Activated naive CD4-positive, alpha-beta T cell treated with anti-CD3 and anti-CD28 coated beads for 36 hours (primary cell): ENCODE measurements at places on chromosomes 6 and 20. TPM values are rescaled to one million over a fixed set of nuclear protein-coding genes. Genes with fewer than 3 reads are reported as not detected.

CASP8AP2 gene
- 30.2 TPM for total RNA-seq

C2 gene
- 2.1 TPM for total RNA-seq

TRAM2 gene
- 2.9 TPM for total RNA-seq

SMOC2 gene
- not detected for total RNA-seq

FOXF2 gene
- not detected for total RNA-seq

ZKSCAN8 gene
- total RNA-seq, result 15.0 TPM

MCHR2 gene
- not detected for total RNA-seq

TMC2 gene
- total RNA-seq, result not detected

AIF1 gene
- 120 TPM for total RNA-seq

GRCh38 chr20:20691477-20692235 is 20.8 kb downstream of the RALGAPA2 start:
- DNase-seq, result no peak

- no peak for DNase-seq
Measured at GRCh38 chr6:155872961-155873360, 417.3 kb upstream of the NOX3 start.

- no peak for DNase-seq
Measured at GRCh38 chr6:44494011-44494501, 106.5 kb downstream of the CDC5L start.

- DNase-seq, result no peak
Measured at GRCh38 chr20:53829255-53829723, 235.7 kb upstream of the ZNF217 start.

DNA sequence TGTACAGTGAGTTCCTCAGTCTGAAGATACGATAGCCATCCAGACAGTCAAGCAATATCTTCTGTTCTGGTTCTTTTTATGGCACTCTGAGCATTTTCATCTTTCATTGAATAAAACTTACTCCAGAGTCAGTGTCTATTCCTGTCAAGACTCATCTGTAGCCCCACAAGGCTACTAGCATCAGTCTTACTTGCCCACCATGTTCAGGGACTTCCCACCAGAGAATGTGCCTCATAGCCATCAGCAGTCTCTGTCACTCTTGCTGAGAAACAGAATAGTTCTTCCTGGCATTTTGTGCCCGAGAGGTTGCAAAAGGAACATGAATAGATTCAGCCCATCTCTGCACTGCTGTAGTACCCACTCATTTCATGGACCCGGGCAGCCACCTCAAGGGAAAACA is 12.7 kb upstream of the DCBLD1 start:
- DNase-seq, result no peak

DNA sequence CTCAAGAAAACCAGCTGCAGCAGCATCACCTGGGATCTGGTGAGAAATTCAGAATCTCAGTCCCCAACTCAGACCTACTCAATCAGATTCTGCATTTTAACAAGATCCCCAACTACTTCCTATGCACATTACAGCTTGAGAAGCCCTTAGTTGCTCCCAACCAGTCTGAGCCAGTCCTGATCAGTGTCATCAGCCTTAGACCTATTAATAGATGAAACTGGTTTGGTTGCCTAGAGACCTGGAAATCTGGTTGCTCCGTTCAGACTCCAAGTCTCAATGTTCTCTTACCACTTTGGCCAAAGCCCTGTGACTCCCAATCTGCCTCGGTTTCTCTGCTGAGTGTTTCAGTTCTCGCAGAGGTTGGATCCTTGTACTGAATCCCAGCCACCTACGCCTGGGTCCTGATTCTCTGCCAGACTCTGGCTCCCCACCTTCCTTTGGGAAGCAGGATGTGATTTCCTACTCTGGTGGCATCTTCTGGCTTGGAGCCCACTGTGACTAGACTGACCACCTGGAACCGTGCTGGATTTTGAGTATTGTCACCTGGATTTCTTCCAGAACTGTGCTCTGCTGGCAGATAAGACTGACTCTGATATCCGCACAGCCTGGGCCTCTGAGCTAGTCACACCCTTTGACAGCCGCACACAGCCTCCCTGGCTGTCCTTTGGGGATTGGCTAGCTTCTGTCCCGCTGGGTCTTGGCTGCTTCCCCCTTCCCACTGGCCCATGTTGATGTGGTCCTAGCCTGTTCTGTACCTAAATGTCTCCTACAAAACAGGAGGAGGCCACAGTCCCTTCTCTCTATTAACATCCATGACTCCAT is 20.3 kb upstream of the ATXN1 start:
- DNase-seq, result no peak

DNA sequence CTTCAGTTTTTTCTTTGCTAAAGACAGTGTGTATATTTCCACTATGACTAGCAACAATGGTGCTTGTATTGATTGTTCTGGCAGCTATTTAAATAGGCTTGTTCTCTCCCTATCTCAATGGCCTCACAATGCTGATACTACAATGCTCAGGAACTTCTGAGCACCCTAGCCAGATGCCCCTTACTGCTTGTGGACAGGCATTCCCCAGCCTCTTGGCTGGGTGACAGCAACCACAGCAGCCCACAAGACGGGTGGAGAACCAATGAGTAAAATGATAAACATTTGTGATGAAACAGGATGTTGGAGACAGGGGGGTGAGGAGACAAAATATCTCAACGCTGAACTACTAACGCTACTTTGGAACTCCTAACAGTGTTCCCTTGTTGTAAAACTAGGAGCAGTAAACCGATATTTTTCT is 42.3 kb downstream of the HIVEP2 start:
- DNase-seq, result peak; percentile 81

DNA sequence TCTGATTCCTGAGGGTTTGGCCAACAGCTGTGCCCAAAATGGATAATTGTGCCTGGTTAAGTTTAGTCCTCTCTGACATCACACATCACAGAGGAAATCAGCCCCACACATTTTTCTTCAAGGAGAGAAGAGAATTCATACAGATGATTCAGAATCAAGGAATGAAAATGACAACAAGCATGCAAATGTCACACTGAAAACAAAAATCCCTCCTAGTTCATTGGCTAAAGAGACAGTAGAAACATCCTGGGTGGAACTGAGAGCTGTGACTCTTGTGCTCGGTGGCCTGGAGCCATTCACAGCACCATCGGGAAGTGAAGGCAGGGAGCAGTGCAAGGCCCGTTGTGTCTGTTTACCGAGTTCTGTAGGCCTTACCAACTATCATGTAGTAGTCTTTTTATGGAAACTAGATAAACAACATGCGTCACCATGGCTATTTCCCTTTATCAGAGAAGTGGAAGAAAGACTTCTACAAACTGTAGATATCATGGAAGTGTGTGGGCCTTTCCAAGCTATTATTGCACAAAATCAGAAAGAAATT is 81.7 kb upstream of the TENT5A start:
- no peak for DNase-seq

- no peak for DNase-seq
Measured at GRCh38 chr6:168274037-168274952, 45.3 kb downstream of the DACT2 start.

DNA sequence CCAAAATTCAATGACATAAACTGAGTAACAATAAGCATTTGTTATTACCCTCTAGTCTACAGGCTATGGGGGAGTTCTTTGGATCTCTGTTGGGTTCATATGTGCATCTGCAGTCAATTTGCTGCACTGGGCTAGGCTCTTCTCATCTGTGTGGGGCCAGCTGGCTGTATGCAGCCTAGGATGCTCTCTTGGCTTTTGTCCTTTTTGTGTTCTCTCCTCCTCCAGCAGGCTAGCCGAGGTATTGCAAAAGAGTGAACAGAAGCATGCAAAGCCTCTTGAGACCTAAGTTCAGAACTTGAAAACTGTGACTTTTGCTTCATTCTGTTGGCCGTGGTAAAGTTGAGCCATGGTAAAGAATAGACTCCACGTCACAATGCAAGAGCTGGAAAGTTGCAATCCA is 62.8 kb upstream of the FOXO3 start:
- DNase-seq, result peak; percentile 30

- DNase-seq, result no peak
Measured at GRCh38 chr6:113526995-113527394, 330.1 kb upstream of the MARCKS start.

- peak; percentile 95 for DNase-seq
Measured at GRCh38 chr6:26026833-26027490, 60.3 kb upstream of the HFE start.

- peak; percentile 96 for DNase-seq
Measured at GRCh38 chr20:53594068-53595017, 704 bp upstream of the ZNF217 start.

DNA sequence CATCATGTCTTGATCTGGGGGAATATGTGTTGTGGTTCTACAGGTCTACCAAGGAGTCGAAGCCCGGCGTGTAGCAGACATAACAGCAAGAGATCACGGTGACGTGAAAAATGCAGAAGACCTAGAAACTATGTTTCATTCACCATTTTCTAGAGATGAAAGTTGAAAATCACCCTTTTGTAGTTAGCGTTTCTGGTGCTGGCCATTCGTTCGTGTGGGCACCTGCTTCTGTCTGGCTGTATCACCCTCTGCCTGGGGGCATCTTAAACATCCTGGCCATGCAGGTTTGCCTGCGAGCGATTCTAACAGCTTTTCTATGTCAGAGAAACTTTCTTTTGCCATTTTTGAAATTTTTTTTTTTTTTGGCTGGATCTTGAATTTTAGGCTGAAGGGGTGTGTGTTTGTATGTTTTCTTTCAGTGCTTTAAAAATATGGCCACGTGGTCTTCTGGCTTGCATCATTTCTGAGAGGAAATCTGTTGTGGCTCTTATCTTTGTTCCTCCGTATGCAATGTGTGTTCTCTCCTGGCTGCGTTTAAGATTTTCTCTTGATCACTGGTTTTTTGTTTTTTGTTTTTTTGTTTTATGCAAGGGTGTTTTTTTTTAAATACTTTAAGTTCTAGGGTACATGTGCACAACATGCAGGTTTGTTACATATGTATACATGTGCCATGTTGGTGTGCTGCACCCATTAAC is 226.7 kb downstream of the CDH4 start:
- no peak for DNase-seq

DNA sequence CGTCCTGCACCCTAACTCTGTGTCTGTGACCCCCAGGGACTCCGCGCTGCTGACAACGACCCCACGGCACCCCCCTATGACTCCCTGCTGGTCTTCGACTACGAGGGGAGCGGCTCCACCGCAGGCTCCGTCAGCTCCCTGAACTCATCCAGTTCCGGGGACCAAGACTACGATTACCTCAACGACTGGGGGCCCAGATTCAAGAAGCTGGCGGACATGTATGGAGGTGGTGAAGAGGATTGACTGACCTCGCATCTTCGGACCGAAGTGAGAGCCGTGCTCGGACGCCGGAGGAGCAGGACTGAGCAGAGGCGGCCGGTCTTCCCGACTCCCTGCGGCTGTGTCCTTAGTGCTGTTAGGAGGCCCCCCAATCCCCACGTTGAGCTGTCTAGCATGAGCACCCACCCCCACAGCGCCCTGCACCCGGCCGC is 129.0 kb downstream of the TAF4 start:
- no peak for DNase-seq

DNA sequence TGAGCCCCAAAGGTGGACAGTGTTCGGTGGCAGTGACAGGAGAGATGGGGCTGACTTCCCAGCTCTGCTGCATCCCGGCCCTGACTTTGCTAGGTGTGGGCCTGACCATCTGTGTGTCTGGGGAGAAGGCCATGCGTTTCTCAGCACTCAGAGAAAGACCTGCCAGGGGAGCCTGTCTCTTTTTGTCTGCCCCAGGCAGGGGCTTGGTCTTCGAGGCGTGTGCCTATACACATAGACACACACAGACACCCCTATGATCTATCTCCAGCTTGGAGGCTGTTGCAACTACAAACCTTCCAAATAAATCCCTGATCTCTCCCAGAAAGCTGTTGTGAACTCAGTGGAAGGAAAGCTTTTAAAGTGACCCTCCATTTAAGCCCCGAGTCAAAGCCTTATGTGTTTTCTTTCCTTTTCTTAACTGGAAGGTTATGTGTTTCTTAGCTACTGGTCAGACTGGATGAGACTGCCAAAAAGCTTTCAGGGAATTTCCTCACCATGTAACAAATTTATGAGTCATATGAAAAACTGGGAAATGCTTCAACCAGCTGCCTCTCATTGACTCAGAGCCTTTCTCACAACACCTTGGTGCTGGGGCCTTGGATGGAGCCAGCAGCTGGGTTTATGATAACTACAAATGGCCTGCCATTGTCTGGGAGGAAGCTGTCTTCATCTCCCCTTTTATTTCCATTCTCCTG is 102.6 kb downstream of the CDC5L start:
- DNase-seq, result no peak

DNA sequence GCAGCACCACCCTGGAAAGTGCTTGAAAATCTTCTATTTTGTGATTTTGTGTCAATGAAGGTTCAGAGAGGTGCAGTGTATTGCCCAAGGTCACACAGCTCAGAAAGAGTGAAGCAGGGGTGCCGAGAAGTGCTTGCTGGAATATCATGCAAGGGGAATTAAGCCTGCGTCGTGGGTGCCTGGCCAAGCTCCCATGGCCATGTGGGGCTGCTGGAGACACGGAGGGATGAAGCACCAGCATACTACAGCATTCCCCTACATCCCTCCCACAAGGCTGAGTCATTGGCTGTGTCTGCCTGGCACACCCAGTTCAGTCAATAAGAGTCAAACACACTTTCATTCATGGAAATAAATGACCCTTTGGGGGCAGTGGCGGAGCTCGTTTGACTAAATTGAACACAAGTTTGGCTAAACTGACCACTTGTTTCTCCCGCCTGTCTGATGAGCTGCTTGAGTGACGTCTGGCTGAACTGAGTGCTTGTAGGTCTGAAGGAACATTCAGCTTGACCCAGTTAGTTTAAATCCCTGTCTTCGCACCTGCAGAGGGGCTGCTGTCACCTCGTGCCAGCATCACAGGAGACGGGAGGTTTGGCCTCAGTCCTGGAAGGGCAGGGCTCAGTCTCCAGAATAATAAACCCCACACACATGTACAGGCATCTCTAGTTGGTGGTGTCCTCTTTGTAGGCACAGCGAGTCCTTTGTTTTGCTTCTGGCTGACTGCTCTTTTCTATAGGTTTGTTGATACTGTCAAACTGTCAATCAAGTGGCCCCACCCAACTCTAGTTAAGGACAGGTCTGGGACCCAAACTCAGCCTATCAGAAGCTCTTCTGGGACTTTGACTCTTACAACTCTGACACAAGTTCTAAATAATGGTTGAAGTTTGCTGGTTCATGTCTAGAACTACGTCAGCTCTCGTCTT is 8.4 kb upstream of the TGM2 start:
- no peak for DNase-seq

GRCh38 chr6:91464201-91464600 is 877.3 kb upstream of the MAP3K7 start:
- no peak for DNase-seq

DNA sequence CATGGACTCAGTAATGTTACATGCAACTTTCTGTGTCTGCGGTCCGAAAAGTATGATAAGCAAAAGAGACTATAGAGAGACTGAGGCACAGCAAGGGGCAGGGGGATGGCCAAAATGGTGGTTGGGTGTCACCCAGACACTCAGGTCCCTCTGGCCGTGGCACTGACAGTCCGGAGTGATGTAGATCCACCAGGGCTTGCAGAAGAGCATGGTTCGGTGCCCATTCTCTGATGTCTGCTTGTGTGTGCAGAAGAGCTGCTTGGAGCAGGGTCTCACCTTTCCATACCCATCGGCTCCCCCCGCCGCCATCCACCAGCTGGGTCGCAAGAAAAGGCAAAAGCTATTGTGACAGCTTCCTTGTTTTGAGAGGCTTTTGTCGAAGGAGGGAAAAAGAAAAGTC is 6.6 kb upstream of the APCDD1L start:
- DNase-seq, result no peak
